ENCODE measurements at places on chromosomes 4 and X.

GRCh38 chr4:174263445-174263736 is 20.1 kb downstream of the FBXO8 start:
- no peak for DNase-seq

GRCh38 chr4:155033604-155034003 is 174.8 kb upstream of the NPY2R start:
- DNase-seq, result no peak

DNA sequence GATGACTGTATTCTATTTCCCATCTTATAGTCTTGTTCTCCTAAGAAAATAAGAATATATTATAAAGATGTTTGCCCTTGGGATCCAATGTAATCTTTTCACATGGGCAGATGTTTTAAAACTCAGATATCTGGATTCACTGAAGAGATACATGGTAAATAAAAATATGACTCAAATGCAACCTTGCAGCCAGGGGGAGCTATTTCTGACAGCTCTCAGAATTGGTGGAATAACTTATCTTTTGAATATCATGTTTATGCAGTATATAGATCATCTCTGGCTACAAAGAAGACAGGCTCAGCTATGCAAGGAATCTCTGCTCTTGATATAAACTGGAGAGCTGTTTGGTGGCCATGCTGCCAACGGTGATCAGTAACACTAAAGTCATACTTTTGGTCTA is 274.7 kb downstream of the GLUD2 start:
- no peak for DNase-seq

GRCh38 chrX:70262952-70263567 is 3.1 kb upstream of the P2RY4 start:
- peak; percentile 56 for DNase-seq

GRCh38 chr4:40214038-40214437 is 17.2 kb downstream of the RHOH start:
- DNase-seq, result no peak

DNA sequence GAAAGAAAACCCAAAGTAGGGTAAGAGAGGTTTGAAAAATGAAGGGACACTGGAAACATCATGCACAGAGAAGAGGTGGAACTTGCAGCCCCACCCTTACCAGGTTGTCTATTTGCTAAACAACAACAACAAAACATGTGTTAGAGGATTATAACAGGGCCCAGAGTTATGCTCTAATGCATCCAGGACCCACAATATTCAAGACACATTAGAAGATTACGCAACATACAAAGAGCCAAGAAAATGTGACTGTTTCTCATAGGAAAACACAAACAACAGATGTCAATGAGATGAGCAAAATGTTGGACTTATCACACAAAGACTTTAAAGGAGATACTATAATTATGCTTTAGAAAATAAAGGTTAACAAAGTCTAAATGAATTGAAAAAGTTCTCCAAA is 128.5 kb downstream of the LRBA start:
- DNase-seq, result no peak

DNA sequence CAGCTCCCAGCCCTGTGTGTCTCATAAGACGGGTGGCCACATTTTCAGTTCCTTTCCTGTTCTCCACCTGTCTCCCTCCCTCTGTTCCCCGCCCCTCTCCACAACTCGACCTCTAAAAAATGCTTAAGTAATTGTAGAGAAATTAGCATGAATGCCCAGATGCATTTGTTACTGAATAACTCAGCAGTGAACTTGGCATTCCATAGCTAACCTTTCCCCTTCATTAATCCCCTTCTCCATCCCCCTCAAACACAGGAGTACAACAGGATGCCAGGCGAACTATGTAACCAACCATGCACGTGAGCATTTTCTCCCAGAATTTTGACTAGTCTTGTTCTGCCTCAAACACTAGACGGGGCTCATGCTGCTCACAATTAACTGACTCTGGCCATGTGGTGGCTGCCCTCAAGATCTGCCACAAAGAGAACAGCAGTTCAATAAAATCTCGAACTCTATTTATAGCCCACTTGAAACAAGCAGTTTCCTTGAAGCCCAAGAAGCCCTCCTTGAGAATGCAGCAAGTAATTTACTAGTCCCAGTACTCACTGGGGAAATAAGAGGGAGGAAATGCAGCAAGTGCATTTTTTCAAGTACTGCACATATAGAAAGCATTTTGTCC is 351.2 kb downstream of the ARHGAP24 start:
- no peak for DNase-seq

DNA sequence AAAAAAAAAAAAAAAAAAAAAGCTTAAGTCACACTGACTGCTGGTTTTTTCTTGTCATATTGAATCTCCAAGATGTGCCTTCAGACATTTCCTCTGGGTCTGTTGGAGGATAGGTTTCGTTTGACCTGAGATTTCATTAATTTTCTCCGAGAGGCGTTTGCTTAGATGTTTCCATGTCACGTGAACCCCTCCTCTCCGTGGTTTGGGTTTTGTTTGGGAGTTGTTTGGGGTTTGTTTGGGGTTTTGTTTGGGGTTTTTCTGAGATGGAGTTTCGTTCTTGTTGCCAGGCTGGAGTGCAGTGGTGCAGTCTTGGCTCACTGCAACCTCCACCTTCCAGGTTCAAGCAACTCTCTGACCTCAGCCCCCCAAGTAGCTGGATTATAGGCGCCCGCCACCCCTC is 40.8 kb upstream of the DHRSX start:
- no peak for DNase-seq
